Ecto neural progenitor cell (in vitro differentiated cells): ENCODE measurements at places on chromosomes 13 and 19.
A peak's percentile ranks its signal among the peaks of the same experiment; 100 is the strongest.

DNA sequence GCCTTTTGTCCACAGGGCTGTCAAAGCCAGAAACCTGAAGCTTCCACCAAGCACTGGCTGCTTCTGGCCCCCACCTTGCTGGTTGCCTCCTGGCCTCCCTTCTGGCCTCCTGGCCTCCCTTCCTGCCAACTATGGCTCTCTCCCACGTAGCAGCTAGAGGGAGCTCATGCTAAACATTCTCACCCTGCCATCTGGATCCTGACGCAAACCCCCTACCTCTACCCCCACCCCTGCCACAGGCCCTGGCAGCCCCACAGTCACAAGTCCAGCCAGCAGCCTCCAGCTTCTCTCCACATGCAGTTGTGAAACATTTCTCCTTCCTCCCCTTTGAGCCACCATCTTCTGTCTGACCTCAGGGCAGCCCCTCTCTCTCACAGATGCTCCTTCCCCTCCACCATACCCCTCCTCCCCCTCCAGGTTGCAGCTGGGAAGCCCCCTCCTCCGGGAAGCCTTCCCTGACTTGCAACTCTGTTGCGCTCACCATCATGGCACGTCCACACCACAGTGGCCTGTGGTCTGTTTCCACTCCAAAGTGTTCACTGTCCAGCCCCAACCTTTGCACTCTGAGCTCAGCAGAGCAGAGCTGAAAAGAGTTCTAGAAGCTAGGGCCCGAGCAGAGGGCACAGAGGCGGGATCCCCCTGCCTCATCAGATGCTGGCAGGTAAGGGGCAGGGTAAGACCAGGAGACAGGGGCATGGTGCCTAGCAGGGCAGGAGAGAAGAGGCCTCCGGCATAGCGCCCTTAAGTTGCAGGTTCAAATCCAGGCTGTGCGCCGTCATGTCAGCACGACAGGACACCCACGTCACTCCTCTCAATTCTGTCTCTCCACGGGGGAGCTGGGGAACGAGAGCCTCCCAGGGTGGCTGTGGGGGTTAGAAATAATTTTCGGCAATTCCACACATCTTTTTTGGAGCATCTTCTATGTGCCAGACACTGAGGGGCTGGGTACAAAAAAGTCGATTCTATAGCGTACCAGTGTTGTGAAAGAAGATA is 7.3 kb downstream of the ADGRL1 start:
- DNase-seq, result no peak

DNA sequence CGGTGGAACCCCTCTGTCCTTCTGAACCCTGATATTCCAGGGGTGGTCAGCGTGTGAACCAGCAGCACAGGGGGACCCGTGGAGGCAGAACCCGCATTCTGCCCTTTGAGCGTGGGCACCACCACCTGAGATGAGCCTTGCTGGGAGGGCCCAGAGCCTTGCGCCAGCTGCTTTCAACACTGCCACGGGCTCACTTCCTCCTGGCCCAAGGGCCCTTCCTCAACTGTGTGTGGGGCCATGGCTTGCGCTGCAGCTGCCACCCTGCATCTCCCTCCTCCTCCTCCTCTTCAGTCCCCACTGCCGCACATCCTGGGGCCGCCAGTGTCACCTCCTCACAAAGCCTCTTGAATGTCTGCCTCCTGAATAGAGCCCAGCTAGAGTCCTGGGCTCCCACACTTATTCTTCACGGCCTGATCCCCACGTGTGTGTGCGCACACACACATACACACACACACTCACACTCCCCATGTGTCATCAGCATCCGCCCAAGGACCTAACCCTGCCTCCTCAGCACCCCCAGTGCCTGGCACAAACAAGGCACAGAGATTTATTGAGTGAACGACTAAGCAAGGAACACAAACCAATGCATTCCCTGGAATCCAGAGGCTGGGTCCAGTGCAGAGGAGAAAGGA is 26.9 kb upstream of the TMEM160 start:
- DNase-seq, result no peak

DNA sequence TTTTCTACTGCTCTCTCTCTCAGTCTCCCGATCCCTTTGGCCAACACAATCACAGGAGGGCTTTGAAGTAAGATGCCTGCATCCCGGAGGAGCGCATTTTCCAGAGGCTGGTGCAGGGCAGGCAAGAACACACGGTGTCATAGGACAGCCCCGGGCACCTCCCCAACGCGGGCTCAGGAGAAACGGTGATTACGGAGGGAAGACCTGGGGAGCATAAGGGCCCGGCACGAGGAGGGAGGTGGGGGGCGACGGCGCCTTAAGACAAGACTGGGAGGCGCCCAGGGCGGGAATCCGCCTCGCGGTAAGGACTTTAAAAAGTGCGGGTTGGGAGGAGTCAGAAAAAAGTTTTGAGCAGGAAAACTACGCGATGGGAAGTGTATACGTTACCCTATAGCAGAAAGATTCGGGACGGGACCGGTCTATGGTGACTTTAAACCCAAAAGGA is 18.7 kb upstream of the ZNF888 start:
- DNase-seq, result peak; percentile 65

DNA sequence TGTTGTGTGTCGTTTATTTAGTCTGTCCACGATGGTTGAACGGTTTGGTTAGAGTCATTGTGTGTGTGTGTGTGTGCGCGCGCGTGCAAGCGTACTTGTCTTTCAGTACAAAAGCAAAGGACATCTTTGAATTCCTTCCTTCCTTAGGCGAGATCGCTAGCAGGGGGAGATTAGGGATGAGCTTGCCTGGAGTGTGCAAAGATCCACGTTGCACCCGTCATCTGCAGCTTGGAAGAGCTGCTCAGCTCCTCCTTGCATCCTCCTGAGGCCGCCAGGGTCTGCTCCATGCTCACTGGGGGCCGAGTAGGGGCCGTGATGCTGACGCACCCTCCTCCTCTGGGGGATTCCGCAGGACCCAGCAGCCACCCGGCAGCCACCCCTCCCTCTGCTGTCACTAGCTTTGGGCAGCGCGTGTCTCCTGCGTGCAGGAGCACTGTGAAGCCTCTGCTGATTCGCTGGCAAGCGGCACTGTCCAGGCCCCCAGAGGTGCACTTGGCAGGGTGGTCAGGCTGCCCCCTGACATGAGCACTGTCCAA is 137.3 kb downstream of the KDM4B start:
- DNase-seq, result no peak

DNA sequence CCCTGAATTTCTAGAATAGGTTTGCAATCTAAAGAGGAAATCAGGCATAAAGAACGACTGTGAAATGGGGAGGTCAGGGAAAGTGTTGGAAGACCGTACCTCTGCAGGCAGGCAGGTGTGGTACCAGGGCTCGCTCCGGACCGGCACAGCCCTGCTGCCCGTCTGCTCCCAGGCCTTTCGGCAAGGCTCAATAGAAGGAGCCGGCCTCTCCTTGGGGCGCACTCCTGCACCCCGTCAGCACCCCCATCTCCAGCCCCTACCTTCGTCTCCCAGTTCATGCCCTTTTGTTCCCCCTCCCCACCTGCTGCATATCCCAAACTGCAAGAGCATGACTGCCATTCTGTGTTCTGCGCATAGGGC is 139.8 kb upstream of the SOX1 start:
- no peak for DNase-seq

- DNase-seq, result no peak
These were observed 814.7 kb upstream of the ATXN8OS start for GRCh38 chr13:69292789-69293425.

GRCh38 chr19:51548891-51549305 is 17.4 kb upstream of the SIGLEC6 start:
- DNase-seq, result no peak

DNA sequence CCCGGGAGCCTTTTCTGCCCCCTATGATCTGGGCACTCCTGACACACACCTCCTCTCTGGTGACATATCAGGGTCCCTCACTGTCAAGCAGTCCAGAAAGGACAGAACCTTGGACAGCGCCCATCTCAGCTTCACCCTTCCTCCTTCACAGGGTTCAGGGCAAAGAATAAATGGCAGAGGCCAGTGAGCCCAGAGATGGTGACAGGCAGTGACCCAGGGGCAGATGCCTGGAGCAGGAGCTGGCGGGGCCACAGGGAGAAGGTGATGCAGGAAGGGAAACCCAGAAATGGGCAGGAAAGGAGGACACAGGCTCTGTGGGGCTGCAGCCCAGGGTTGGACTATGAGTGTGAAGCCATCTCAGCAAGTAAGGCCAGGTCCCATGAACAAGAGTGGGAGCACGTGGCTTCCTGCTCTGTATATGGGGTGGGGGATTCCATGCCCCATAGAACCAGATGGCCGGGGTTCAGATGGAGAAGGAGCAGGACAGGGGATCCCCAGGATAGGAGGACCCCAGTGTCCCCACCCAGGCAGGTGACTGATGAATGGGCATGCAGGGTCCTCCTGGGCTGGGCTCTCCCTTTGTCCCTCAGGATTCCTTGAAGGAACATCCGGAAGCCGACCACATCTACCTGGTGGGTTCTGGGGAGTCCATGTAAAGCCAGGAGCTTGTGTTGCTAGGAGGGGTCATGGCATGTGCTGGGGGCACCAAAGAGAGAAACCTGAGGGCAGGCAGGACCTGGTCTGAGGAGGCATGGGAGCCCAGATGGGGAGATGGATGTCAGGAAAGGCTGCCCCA is 8.5 kb upstream of the CEACAM7 start:
- peak; percentile 63 for DNase-seq

GRCh38 chr13:27226991-27227390 is 24.4 kb upstream of the RPL21 start:
- DNase-seq, result no peak

GRCh38 chr13:38366954-38367645 is 17.4 kb downstream of the UFM1 start:
- DNase-seq, result no peak

DNA sequence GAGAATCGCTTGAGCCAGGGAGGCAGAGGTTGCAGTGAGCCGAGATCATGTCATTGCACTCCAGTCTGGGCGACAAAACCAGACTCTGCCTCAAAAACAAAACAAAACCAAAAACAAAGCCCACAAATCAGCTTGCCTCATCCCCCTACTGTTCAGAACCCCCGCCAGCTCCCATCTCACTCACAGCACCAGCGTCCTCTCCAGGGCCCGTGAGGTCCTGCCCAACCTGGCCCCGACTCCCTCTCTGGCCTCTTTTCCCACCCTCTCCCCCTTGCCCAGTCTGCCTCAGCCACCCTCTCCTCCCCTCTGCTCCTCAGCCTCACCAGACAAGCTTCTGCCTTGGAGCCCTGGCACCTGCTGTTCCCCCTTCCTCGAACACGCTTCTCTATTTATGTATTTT is 3.8 kb downstream of the SLC8A2 start:
- no peak for DNase-seq

GRCh38 chr13:20847296-20847695 is 55.2 kb downstream of the XPO4 start:
- no peak for DNase-seq

DNA sequence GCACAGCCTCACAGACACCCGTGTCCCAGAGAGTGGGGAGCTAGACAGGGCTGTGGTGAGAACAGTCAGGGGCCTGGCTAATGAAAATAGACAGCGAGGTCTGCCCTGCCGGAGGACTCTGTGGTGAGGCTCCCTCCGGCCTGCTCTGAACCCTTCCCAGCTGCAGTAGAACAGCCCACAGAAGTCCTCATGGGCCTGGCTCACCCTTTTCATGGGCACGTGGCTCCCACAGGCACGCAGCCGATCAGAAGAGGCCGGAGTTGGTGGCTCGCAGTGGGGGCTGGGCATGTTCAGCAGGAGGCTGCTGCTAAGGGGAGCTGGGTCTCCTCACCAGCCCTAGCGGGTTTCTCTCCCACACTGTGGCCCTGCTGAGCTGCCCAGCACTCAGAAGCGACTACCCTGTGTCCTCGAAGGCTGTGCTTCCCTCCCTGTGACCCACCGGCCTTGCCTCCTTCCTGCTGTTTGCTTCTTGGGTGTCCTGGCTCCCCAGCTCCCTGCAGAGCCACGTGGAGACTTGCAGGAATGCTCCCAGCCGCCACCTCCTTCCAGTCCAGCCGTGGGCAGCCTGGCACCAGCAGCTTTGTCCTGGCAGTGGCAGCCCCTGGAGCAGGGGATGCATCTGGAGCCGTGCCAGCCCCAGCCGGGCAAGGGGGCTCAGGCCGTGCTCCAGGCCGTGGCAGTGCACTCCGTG is 138.7 kb downstream of the KDM4B start:
- no peak for DNase-seq

GRCh38 chr13:78160793-78161192 is 242.2 kb upstream of the EDNRB start:
- DNase-seq, result no peak

DNA sequence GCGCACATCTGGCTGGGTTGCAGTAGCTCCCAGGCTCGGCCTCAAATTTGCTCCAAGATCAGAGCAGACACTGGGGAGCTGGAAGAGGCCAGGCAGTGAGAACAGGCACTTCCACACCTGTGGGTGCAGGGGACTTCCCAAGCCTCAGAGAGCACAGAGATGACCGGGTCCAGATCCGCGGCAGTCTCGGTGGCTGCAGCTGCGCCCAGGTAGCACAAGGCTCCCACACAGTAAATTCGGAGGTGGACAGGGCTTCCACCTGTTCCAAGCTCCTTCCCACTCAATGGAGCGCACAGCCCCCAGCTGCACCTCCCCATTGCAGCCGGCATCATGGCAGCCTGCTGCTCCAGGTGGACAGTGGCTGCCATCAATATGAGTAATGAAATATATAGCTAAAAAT is 1417.4 kb upstream of the SLC10A2 start:
- no peak for DNase-seq

DNA sequence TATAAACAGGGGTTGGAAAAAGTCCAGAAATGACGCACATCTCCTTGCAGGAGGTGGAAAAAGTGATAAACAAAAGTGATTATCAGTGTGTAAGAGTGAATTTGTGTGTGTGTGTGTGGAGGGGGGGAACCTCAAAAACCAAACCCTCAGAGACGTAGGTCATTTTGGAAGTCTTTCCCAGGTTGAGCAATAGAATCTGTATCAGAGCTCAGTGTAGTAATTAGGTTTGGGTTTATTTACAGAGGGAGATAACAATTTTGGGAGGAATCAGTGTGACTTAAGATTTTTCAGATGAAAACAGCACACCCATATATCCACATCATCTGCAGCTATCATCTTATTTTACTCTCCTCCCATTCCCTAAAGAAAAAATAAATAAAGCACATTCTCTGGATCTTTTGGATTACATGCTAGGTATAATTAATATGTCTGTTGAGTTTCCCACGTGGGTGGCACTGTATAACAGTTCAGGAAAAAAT is 406.4 kb downstream of the FGF9 start:
- no peak for DNase-seq

DNA sequence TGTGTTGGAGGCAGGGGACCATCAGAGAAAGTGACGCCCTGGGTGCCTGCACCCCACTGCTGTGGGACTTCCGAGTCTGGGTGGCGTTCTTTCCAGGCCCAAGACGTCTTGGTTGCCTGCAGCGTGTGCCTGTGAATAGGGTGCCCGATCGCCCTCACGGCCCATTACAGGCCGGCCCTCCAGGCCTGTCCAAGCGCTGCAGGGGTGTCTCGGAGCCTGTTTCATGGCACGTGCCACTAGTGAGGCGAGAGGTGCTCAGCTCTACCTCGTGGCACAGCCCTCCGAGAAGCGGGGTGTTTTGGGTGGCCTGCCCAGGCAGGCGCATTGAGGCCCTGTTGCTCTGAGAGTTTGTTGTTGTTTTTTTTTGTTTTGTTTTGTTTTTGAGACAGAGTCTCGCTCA is 30.1 kb downstream of the DOT1L start:
- no peak for DNase-seq

DNA sequence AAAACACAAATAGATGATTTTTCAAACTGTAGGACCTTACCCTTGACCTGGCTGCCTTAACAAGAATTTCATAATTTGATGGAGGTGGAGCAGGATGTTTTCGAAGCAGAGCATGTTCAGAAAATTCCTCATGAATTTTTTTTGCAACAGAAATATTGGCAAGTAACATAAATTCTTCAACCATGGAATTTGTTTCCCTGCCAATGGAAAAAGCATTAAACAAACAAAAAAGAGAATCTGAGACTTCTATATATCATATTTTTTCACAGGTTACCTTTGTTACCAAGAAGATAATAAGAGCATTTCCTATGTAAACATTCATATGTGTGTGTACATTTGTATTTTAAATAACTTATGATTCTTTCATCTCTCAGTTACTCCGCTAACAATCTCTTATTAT is 18.3 kb downstream of the DIS3 start:
- no peak for DNase-seq
